ENCODE measurements at places on chromosomes 2 and 18. TPM values are rescaled to one million over a fixed set of nuclear protein-coding genes. Genes with fewer than 3 reads are reported as not detected.
A peak's percentile ranks its signal among the peaks of the same experiment; 100 is the strongest.

DNA sequence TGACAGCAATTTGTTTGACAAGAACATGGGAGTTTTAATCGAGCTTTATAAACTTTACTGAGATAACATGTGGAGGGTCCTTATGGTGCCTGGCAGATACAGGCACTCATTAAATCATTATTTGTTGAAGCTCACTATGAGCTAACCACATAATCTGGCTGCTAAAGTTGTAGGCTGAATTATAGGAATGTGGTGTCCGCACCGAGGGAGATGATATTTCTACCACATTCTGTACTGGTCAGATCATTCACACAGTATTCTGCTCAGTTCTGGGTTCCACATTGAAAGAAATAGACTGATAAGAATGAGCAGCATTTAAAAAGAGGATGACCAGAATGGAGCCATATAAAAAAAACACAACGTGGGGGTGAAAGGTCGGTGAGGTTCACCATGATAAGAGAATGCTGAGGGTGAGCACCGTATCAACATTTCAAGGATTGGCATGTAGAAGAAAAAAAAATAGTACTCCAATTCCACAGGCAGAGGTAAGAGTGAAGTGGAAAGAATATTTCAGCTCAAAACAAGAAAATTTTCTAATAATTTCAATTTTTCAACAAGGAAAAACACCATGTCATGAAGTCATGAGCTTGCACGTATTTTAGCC, 54.4 kb downstream of the TMEFF2 start:
- DNase-seq, result no peak

DNA sequence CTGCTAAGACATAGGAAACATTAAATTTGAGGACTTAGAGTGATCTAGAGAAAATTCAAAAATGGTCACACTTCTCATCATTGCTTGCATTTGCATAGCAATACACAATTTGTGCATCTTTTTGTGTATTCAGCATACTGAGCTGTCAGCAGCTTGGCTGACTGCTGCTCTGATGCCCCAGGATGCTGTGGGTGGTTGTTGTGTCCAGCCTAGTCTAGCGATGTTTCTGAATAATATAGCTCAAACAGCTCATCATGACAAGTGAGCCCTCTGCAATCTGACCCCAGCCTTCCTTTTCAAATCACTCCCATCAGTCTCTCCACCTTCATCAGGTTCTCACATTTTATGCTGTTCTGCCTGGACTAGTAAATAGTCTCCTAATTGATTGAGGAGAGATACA, 483.7 kb upstream of the SPHKAP start:
- DNase-seq, result no peak

- peak; percentile 87 for DNase-seq
Measured at GRCh38 chr2:102020596-102021170, 28.9 kb downstream of the IL1R2 start.

DNA sequence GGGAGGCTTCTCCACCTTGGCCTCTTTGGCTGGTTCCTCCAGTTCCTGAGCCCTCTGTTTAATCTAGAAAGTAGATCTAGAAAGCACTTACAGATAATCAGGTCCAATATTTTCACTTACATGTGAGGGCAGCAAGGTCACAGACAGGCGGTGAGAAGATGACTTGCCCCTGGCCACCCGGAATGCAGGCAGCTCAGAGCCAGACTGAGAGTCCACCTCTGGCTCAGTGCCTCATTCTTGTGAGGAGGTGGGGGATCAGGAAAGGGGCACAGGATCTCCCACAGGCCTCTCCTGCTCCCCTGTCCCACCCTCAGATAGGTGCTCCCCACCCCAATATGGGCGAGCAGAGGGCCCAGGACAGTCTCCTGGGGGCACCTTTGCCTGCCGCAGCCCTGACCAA, 5.8 kb downstream of the WNT6 start:
- DNase-seq, result no peak

DNPEP gene
- 58.5 TPM for total RNA-seq

SP140L gene
- 19.5 TPM for total RNA-seq

GRCh38 chr2:832635-833034, 118.0 kb upstream of the SNTG2 start:
- DNase-seq, result no peak

GRCh38 chr2:13197248-13197647, 480.5 kb downstream of the TRIB2 start:
- DNase-seq, result no peak

DNA sequence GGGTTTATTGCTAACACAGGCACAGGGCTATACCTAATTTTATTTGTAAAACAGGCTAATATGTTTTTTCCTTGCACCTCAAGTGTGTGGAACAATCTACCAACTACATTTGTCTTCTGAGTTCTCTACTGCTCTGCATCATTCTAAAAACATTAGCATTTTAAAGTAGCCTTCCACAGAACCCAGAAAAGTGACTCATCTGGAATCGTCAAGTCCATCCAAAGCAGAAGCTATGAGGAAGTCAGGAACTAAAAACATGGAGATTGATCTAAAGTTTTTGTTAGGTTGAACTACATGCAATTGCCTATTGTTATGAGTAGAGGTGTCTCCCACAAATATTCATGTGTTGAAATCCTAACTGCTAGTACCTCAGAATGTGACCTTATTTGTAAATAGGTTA, 70.9 kb downstream of the SUCLG1 start:
- no peak for DNase-seq

- no peak for DNase-seq
Measured at GRCh38 chr18:21896732-21897336, 156.2 kb downstream of the MIB1 start.

FOXD4L1 gene
- total RNA-seq, result 0.17 TPM

- DNase-seq, result peak; percentile 81
Measured at GRCh38 chr2:173997269-173997668, 32.1 kb upstream of the SP3 start.

GRCh38 chr2:231272991-231273390, 74.6 kb downstream of the ARMC9 start:
- DNase-seq, result no peak

DNA sequence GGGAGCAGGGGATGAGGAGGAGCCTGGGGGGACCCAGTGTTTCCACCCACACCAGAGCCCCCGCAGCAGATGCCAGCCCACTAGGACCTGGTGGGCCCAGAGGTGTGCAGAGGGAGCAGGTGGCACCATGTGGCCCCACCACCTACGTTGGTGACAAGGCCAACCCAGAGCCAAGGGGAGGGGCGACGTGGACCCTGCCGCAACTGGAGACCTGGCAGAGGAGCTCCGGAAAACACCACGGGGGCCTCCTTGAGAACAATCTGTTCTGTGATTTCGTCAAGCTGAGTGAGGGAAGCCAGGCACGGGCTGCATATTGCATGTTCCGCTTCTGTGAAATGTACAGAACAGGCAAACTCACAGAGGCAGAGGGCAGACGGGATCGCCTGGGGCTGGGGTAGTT, 49.1 kb upstream of the GPC1 start:
- no peak for DNase-seq

DNA sequence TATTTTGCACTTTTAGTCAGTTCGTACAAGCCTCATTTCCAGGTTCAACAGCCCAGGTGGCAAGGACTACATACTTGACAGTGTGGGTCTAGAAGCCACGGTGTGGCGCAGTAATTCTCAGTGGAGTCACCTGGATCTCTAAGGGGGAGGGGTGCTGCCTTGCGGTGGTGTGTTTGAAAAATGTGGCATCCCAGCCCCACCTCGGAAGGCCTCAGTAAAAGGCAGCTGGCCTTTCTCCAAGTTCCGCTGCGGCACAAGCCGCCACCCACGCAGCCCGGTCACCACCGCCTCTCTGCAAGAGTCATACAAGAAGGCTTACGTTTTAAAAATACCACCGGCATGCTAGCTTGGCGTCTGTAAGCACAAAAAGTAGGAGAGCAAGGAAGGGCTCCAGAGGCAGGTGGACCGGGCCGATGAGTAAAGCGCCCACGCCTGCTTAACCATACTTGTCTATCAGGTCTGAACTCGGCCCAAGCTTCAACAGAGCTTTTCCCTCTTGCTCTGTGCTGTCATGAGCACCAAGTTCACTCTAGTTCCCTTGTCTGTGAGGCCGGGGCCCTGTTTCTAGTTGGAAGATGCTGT, 49.5 kb downstream of the SPRED2 start:
- peak; percentile 84 for DNase-seq

DNA sequence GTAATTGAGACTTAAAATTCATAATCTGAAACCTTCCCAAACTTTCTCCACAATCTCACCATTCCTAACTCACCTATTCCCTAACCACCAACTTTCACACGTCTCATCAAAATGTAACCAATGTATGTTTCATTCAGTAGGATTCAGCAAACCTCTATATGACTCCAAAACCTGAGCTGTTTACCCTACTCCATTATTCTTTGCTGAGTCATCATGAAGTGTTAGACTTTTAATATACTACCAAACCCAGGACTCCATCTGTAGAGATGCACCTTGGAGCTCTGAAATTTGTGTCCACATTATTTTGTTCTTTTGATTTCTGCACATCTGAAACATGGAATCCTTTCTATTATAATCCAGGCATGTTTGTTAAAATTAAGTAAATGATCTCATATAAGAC, 727.0 kb upstream of the PIK3C3 start:
- DNase-seq, result no peak

- no peak for DNase-seq
Measured at GRCh38 chr2:144147356-144147755, 372.6 kb downstream of the ZEB2 start.

GRCh38 chr18:22399949-22400348, 17.8 kb downstream of the CTAGE1 start:
- no peak for DNase-seq

GPR35 gene
- total RNA-seq, result 71.2 TPM

DNA sequence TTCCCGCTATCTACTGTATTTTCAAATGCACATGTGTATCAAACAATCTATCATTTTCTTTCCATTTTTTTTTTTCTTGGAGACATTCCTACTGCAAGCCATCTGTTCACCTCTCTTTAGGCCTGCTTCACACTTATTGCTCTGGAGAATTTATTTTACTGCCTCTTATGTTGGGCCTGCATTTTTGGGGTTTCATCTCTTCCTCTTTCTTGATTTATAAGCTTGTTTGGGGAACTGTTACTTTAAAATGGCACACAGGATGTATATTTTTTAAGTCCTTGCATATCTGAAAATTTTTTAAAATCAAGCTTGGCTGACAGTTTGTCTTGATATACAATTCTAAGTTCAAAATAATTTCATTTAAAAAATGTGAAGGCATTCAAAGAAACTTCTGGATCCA, 3.5 kb upstream of the RAB27B start:
- DNase-seq, result no peak

DNA sequence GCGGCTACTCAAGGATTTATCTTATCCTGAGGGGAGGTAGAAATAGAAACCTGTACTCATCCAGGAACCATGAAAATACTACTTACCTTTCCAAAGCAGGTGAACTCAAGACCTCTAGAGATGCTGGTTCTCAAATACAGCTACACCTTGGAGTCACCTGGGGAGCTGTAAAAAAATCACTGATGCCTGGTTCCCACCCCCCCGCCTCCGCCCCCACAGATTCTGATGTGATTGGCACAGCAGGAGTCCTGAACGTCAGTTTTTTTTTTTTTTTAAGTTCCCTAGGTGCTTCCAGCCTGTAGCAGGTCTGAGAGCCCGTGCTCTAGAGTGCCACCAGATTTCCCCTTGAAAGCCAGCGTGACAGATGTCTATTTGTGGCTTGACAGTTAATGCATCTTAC, 113.6 kb downstream of the MRO start:
- no peak for DNase-seq

GRCh38 chr2:67083951-67084350, 313.2 kb upstream of the ETAA1 start:
- no peak for DNase-seq

GRCh38 chr2:75278821-75279379, 79.6 kb upstream of the TACR1 start:
- DNase-seq, result no peak

ONECUT2 gene
- total RNA-seq, result 173 TPM

GRCh38 chr2:34731292-34731691, 1132.2 kb upstream of the FAM98A start:
- DNase-seq, result no peak

ADGRF3 gene
- 0.35 TPM for total RNA-seq

DNA sequence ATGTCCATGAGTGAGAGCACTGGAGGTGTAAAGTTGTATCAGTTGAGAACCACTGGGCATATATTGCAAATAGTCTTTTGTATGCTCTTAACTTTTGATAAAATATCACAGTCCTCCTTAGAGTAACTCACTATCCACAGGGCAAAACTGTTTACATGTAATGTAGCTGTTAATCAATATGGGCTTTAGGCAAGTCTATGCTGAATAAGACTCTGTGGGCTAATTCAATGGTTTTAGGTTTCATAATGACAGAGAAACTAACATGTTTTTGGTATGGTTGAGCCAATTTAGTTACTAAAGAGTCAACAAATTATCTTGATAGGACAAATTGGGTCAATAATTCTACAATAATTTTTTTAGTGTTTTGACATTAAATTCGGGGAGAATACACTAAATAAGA, 1134.9 kb upstream of the FAM98A start:
- DNase-seq, result no peak

- no peak for DNase-seq
Measured at GRCh38 chr2:128291161-128291843, 27.4 kb downstream of the HS6ST1 start.

SULT6B1 gene
- not detected for total RNA-seq

DNA sequence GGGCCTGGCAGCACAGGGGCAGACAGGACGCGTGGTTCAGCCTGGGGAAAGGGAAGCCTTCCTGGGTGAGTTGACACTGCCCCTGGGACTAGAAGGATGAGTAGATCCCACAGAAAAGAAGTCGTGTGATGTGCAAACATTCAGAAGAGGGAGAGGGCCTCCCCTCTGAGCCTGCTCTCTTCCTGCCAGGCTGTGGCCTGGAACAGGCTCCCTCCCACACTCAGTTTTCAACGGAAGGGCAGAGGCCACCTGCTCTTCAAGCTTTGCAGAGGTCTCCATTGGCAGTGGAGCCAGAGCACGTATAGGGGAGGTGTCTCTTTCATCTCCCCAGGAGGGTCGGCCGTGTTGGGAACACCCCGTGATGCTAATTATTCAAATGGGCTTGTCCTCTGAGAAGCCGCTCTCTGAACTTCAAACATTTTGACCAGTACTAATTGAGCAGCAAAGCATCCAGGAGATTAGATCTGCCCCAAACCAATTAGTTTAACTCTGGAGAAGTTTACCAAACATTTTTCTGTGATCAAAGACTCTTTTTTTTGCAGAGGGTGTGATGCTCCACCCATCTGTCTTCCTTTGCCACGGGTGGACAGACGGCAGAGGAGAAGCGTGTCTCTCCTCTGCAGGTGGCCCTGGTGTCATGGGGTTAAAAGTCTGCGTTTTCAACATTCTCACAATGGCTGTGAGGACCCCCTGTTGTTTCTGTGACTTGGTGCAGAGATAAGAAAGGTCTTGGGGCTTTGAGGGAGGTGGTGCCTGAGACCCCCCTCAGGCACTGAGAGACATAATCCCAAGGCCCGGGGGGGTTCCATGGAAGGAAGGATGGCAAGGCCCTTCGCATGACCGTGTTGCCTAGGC, 29.5 kb upstream of the ODC1 start:
- DNase-seq, result no peak

SPHKAP gene
- 0.03 TPM for total RNA-seq
